LoVo (cell line): ENCODE measurements at places on chromosomes 2 and 18.
A peak's percentile ranks its signal among the peaks of the same experiment; 100 is the strongest.

DNA sequence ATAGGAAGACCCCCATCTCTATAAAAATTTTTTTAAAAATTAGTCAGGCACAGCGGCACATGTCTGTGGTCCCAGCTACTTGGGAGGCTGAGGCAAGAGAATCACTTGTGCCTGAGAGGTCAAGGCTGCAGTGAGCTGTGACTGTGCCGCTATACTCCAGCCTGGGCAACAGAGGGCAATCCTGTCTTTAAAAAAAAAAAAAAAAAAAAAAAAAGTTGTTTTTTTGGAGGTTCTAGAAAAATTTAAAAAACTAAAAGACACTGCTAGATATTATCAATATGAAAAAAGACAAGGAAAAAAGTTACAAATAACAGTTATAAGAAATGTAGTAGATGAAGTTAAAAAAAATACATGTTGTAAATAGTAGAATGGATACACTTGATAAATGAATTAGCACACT lies 56.1 kb upstream of the C2orf15 start:
- no peak for DNase-seq

GRCh38 chr18:69588301-69588700 lies 187.6 kb downstream of the DOK6 start:
- no peak for DNase-seq

DNA sequence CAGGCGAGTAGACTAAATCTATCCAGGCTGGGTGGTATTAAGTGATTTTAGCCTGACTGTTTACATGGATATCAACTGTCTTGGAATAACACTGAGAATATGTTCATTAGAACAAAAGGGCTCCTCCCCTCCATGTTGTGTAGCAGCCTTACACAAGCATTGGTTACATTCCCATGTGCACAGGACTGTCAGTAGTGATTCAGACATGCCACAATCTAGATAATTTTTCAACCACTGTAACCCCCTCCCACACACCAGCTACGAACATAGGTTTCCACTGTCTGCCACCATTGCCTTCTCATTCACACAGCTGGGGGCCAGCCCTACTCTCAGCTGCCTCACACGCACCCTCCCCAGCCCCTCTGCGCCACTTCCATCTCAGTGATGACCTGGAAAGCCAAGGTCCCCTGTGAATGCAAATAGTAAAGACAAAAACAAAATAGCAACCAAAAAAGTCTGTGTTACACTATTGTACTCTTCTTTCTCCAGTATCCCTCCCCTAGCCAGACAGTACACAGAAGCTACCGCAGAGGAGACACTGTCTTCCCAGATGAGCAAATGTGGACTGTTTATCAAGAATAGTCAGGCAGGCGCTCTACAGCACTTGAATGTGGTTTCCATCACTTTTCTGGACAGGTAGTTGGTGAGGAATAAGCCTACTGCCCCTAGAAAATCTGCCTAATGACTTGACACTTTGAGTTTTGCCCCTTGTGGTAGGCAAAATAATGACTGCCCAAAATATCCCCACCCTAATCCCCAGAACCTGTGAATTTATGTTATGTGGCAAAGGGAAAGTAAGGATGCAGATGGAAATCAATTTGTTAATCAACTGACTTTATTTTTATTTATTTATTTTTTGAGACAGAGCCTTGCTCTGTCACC lies 27.9 kb upstream of the TYMS start:
- DNase-seq: no peak

- no peak for DNase-seq
These were observed 60.8 kb downstream of the EMILIN2 start for GRCh38 chr18:2907550-2908135.

DNA sequence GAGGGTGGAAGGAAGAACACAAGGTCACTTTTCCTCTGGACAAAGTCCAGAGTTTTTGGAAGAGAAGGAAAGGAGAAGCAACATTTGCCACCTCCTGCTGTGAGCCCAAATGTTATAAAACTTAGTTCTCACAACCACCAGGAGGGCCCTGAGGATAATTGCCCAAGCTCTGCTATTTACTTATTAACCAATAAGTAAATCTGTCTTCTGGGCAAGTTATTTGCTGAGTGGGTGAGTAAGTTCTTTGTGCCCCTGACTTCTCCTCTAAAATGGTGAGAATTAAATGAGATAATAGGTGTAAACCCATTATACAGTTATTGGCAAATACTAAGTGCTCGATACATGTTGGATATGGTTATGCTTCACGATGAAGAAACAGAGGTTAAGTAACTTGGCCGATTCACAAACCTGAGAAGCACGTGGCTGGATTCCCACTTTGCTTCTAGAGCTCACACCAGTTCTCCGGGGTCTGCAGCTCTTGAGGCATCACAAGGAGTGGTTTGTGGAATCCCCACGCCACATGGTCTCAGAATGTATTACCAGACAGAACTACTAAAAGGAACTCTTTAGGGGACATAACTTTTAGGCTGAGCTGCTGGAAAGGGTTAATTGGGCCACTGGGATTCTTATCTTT lies 164.1 kb downstream of the MYCN start:
- peak; percentile 24 for DNase-seq

- DNase-seq: no peak
These were observed 5.8 kb upstream of the D2HGDH start for GRCh38 chr2:241728627-241729026.

- no peak for DNase-seq
These were observed 44.8 kb downstream of the CAB39 start for GRCh38 chr2:230757476-230757875.

GRCh38 chr18:74825460-74825859 lies 227.8 kb downstream of the ZNF407 start:
- no peak for DNase-seq

GRCh38 chr2:9693196-9693491 lies 62.3 kb upstream of the YWHAQ start:
- no peak for DNase-seq

GRCh38 chr18:56139372-56139771 lies 499.0 kb downstream of the TXNL1 start:
- no peak for DNase-seq

- no peak for DNase-seq
These were observed 309.8 kb downstream of the C1D start for GRCh38 chr2:67752969-67753368.

- no peak for DNase-seq
These were observed 352.8 kb upstream of the GYPC start for GRCh38 chr2:126303113-126303512.

DNA sequence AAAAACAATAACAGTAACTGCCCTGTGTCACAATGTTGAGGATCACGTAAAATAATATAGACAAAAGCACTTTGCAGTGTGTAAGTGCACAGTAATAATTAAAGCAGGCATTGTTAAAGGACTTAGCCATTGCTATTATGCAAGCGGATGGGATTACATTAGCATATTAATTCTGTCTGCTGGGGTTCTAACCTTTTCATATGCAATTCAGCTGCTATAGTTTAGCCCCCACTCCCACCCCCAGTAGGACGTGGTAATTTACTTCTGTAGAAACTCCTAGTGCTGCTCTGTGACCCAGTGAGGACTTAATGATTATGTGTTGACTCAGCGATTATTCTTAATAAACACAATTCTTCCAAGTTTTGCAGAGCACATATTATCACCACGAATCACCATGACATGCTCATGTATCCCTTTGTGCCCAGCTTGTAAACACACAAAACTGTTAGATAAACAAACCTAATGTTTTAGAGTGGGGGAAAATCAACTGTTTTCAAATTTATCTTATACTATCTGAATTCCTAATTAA lies 5.1 kb upstream of the ADAM23 start:
- DNase-seq: no peak

DNA sequence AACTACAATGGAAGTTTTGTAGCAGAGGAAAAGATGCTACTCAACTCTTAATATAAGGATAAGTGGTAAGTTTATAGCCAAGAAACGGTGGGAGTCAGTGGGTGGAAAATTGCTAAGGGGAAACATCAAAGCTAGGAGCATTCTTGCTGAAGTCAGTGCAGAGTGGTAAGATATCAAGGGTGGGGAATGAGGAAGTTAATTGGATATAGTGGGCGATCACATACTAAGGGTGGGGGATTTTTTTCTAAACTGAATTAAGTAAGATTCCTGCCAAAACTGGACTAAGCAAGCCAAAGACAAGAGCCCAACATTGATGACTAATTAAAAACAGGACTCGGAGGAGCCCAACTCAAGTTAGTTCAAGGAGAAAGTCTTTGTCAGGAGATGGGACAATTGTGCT lies 525.4 kb downstream of the CCDC85A start:
- no peak for DNase-seq

GRCh38 chr2:236175548-236176150 lies 7.5 kb upstream of the GBX2 start:
- no peak for DNase-seq

GRCh38 chr2:43262951-43263350 lies 36.5 kb upstream of the ZFP36L2 start:
- DNase-seq: no peak

DNA sequence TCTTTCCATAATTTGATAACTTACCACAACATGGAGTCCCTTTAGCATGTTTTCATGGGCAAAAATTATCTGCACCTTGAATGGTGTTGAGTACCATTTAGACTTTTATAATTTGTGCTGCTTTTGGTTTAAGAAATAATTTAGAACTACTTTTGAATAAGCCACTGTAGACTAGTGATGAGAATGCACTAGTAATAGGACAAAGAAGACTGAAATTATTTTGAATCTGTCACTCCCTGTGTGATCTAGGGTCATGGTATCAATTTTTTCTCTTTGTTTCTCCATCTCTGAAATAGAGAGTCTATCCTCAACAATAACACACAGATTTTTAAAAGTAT lies 37.7 kb downstream of the EFEMP1 start:
- no peak for DNase-seq

DNA sequence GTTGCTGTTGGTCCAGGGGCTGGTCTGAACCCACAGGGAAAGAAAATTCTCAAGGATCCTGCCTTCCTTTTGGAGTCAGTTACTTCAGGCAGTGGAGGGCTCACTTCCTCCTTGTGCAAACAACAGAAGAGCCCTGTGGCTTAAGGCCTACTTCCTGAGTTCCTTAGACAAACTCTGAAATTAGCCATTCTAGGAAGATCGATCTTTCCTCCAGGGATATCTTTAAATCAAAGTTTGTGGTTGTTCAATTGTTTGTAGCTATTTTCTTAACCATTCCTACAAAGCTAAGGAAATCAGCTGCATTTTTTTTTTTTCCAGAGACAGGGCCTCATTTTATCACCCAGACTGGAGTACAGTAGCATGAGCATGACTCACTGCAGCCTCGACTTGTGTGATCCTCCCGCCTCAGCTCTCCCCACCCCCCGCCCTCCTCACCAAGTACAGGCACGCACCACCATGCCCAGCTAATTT lies 156.0 kb downstream of the TANC1 start:
- DNase-seq: peak; percentile 67

- no peak for DNase-seq
These were observed 290.8 kb downstream of the PRKCE start for GRCh38 chr2:45942237-45942738.

- no peak for DNase-seq
These were observed 654.2 kb upstream of the PKDCC start for GRCh38 chr2:41393621-41394020.

DNA sequence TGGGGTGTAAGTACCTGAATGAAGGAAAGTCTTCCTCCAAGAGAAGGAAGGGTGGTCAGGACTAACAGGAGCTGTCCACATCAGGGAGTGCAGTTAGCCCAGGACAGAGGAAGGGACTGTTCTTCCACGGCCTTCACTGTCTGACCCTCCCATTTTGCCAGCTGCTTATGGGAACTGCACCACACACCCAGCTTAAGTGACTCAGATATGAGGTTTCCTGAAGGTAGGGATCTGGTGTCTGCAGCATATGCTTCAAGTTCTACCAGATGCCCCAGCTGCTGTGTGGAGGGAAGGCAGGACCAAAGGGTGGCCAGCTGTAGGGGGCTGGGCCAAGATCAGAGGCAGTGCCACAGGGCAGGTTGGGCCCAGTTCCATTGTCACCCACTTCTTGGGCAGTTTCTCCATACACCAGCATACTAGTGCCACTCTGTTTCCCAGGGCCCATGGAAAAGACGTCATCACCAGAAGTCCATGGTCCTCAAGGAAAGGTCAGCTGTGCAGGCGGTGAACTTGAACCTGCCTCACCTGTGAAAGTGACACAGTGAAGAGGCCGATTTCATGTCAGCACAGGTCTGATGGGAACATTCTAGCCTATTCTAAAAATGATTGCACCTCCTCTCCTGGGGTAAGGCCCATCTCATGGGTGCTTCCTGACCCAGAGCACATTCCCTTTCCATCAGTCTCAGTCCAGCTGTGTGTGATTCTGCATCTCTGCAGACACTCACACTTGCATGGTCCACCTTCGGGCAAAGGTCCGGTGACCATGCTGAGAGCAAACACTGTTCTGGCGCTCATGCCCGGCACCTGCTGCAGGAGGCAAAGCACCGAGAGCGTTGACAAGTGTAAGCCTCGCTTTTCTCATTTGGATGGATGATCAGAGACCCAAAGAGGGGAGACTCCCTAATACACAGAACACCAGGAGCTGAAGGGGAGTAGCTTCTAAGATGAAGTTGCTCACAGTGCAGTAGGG lies 68.0 kb downstream of the ACAA2 start:
- no peak for DNase-seq

GRCh38 chr18:54958704-54959625 lies at the start of gene CCDC68:
Gene CCDC68, minus strand, starts transcription at chr18:54959461. Its CDS starts 16,670 bp downstream, at chr18:54942791.
- peak; percentile 81 for DNase-seq

DNA sequence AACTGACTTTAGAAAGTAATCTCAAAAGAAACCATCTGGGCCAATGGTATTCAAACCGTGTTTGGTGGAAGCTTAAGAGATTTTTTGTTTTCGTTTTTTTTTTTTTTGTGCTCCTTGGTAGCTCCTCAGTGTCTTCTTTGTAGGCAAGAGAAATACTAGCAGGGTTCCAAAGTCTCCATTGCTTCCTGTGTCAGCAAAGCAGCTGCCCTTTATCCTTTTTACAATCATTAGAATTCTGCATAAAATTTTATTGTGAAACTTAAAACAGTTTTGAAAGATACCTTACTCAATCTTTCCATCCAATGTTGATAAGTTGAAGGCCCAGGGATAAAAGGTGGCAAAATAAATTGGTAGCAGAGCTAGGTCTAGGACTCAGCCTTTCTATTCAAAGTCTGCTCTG lies 479 bp downstream of the IL1F10 start:
- no peak for DNase-seq

- peak; percentile 28 for DNase-seq
These were observed 69.9 kb downstream of the CTAGE1 start for GRCh38 chr18:22347606-22348511.

DNA sequence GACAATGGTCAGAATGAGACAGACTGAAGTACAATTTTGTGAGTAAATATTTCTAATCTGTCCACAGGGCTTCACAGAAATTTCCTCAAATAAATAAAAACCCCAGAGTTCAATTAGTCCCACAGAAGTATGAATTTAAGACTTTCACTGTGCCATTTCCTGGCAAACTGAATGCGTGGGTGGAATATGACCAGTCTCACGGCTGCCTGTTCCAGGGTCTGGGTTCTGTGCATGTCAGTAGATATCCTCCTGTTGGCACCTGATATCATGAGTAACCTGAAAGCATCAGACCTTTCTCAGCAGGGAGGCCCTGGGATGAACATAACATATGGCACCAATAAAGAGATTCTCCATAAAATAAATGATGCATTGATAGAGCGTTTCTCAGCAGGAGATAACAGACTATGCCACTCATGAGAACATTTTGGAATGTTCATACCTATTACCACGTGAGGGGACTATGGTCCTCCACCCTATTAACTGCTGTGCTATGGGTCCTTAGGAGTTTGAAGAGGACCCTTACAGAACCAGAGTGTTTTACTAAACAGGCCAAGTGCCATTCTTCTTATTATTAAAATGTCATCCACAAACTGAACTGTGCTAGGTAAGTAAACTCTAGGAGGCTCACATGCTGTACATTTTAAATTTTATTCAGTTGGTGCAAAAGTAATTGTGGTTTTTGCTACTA lies 10.6 kb upstream of the MALL start:
- DNase-seq: no peak
